NCI-H187 (cell line): ENCODE measurements at places on chromosomes 12 and 14.

GRCh38 chr12:100964028-100964427 is 169.5 kb downstream of the ANO4 start:
- DNase-seq: no peak

DNA sequence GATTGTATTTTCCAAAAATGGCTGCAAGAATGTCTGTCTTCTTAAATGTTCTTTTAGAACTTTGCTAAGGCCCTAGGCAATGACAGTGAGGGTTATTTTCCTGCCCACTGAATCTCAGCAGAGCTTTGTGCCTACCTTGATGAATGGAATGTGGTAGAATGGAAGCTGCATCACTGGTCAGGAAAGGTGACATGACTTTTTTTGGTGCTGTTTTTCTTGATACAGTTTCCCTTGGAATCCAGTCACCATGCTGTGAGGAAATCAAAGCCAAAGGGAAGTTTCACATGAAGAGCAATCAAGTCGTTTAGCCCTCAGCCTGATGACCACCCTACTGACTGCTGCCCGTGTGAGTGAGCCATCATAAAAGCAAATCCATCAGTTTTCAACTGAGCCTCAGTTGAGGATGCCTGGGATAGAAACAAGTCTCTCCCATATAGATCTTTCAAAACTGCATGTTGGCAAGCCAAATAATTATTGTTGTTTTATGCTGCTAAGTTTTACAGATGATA is 886.0 kb upstream of the FBXO33 start:
- no peak for DNase-seq

DNA sequence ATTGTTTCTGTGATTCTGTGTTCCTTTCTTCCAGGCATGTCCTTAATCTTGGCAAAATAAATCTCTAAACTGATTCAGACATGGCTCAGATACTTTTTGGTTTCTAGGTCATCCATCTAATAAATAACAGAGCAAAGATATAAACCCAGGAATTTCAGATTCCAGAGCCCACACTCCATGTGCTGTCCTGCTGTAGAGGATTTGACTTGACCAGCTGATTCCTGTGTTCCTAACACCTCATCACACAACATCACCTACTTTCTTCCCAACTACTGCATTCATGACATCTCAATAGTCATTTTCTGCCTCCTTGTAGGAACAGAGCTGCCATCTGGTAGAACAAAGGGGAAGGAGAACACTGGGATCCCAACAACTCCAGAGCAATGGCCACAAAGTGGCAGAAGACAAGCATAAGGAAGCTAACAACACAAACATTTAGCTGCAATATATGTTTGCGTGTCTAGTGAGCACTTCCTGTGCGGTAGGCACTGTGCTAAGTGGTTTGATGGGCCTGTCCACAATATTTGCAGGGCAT is 91.9 kb upstream of the OVCH1 start:
- no peak for DNase-seq

DNA sequence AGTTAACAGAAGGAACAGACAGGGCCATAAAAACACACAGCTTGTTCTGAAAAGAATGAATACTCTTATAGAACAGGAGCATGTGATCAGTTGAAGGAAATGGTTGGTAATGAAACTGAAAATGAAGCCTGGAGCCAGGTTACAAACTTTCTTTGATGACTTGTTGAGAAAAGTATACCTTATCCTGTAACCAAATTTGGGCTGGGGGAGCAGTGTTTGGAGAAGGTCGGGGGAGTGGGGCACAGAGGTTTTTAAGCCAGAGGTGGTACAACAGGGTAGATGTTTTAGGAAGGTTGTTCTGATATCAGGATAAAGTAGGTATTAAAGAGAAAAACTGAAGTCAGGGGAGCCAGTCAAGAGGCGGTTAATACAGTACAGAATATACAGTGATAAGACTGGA is 8.2 kb downstream of the GOLT1B start:
- no peak for DNase-seq

DNA sequence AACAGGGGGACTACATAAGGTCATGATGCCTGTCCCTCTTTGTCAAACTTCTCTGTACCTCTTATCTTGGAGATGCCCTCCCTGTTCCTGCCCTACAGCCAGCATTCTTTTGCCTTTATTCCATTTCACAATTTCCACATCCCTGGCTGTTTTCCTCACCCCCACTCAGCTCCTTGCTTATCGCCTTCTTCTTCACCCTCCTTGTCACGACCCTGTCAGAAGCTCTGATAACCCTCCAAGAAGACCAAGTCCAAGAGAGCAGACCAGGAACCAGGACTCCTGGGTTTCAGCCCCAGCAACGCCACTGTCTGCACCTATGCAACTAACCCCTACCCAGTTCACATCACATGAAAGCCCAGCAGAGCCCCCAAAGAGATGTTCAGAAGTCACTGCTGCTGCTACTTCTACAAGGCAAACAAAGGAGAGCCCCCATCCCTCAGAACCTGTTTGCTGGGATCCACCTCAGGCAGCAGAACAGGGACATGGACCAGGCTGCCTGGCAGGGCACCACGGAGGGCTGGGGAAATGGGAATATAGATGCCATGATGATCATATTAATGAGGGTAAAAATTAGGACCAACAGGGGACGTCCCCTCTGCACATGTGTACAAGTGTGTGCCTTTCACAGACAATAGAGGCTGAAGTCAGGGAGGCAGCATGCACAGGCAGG is 92.8 kb downstream of the SINHCAF start:
- DNase-seq: no peak

GRCh38 chr14:104116288-104116755 is 22.1 kb upstream of the KIF26A start:
- no peak for DNase-seq

- no peak for DNase-seq
Measured at GRCh38 chr12:75698052-75698451, 186.6 kb upstream of the KRR1 start.

GRCh38 chr12:104044158-104044557 is 5.8 kb downstream of the GLT8D2 start:
- DNase-seq: no peak

DNA sequence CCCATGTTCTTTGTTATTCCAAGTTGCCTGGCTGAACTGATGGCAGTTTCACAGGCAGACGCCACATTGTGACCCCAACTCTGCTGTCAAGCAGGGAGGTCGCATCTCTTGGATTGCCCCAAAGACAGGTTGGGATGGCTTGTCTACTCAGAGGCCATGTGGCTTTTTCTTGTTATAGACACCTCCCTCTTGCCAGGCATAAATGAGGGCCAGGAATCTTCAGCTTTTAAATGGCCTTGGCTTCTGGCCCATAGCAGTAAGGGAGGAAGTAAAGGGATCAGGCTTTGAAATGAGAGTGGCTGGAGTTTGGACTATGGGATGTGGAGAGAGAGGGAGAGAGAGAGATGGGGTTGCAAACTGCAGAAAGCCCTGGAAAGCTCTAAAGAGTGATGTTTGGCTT is 215.0 kb downstream of the TBX5 start:
- DNase-seq: no peak

- DNase-seq: no peak
Measured at GRCh38 chr14:62329427-62329826, 567.2 kb downstream of the SNAPC1 start.

GRCh38 chr12:42884116-42884515 is 294.6 kb upstream of the PRICKLE1 start:
- DNase-seq: no peak

- no peak for DNase-seq
Measured at GRCh38 chr12:67208281-67209067, 60.7 kb upstream of the CAND1 start.

DNA sequence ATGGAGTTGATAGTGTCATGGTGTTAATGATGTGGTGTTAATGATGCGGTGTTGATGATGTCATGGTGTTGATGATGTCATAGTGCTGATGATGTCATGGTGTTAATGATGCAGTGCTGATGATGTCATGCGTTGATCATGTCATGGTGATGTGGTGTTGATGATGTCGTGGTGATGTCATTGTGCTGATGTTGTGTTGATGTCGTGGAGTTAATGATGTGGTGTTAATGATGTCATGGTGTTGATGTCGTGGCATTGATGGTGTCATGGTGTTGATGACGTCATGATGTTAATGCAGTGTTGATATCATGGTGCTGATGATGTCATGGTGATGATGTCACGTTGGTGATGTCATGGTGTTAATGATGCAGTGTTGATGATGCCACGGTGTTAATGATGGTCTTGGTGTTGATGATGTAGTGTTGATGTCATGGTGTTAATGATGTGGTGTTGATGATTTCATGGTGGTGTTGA is 49.1 kb upstream of the RIMBP2 start:
- DNase-seq: no peak

- DNase-seq: no peak
Measured at GRCh38 chr12:48775299-48775698, 13.6 kb downstream of the ADCY6 start.

DNA sequence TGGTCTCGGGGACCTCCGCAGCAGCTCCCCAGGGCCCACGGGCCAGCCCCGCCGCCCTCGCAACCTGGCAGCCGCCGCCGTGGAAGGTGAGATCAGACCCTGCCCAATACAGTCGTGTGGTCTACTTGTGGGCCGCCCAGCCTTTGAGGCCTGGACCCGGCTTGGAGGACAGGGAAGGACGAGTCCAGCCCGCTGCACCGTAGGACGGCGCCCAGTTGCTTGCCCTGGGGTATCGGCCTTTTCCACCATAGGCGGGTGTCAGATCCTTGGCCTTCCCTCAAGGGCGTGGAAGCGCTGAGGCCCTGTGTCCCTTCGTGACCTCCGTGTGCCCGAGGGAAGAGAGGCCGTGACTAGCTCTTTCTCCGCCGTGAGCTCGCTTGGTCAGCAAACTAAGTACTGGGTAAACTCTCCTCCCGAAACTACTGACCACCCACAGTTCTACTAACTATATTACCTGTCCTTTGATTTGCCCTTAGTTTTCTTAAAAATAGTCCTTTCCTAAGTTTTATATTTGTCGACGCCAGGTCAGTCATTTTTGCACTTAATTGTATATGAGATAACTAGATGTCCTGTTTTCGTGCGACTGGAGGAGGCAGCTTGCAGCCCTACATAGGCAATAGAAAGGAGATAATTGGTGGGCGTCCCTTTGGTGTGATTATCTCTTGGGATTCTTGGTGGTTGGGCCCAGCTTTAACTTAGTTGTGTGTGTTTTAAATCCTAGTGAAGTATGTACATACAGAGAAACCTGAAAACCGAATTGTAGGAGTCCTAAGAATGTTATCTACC is 757 bp downstream of the SLC25A3 start:
- no peak for DNase-seq

DNA sequence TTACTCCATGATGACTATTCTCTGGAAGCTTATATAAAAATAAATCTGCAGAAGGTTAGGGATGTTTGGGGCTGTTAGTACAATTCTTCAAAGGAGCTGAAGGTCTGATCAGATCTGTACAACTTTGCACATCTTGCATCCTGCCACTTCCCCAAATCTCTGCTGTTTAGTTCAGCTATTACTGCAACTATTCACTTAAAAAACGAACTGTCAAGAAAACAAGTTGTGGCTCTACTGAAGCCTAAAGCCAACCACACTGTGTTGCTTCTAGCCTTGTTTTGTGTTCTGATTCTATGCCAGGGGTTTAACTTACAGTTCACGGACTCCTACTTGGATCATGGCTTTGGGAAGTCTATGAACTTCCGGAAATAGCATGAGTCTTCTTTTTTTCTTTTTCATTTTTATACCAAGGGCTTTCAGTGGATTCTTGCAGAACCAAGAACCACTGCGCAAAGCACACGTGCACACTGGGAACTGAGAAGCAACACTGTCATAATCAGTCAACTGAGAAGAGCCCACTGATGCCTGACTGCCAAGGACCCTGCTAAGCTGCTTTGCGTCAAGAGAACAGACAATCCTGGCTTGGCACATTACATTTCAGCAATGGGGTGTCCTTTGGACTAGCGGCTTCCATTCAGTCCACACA is 66.3 kb upstream of the EEA1 start:
- DNase-seq: no peak

- DNase-seq: no peak
Measured at GRCh38 chr14:61355892-61356325, 34.5 kb downstream of the PRKCH start.

- DNase-seq: no peak
Measured at GRCh38 chr12:28709986-28710685, 438.9 kb upstream of the FAR2 start.

DNA sequence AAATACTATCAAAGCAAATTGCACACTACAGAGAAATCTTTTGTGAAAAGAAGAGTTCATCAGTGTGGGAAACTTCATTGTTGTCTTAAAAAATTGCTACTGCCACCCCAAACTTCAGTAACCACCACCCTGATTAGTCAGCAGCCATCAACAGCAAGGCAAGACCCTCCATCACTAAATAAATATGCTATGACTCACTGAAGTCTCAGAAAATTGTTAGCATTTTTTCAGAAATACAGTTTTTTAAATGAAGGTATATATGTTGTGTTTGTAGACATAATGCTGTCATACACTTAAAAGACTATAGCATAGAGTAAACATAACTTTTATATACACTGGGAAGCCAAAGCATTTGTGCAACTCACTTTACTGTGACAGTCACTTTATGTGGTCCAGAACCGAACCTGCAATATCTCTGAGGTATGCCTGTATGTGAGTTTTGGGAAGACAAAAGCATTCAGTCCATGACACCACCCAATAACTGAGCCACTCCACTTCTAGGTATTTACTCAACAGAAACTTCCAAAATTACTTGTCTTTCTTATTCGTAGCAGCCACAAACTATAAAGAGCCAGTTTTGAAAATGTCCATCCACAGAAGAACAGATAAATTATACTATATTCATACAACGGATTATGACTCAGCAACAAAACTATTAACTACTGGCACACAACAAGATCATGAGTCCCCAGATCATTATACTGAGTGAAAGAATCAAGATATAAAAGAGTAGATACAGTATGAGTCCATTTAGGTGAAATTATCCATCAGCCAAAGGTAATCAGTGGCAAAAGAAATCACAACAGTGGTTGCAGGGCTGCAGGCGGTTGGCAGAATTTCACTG is 649.6 kb downstream of the BCL11B start:
- no peak for DNase-seq

GRCh38 chr12:123040106-123040505 is 59.6 kb downstream of the ARL6IP4 start:
- DNase-seq: no peak

GRCh38 chr12:67759829-67760228 is 111.3 kb downstream of the DYRK2 start:
- no peak for DNase-seq

DNA sequence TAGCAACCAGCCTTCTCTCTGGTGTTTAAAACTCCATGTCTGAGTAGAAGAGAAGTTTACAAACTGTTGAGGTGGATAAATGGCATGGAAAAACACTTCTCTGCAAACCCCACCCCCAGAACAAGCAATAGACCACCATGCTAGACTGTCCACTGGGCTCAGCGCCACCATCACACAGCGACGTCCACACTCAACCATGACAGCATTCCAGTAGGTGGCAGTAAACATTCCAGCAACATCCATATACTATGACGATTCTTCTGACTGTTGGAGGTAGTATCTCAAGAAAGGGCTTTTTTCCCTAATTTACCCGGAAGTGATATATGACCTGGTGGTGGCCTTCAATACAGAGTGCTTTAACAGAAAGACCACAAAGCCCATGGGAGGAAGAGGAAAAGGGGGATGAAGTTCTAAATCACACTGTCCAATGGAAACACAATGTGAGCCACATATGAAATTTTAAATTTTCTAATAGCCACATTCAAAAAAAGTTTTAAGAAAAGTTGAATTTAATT is 152.2 kb downstream of the SLC15A4 start:
- no peak for DNase-seq

- no peak for DNase-seq
Measured at GRCh38 chr12:87921621-87922020, 107.6 kb downstream of the C12orf50 start.
